ENCODE measurements at places on chromosomes 2 and 18. TPM values are rescaled to one million over a fixed set of nuclear protein-coding genes. Genes with fewer than 3 reads are reported as not detected.
A peak's percentile ranks its signal among the peaks of the same experiment; 100 is the strongest.

DNA sequence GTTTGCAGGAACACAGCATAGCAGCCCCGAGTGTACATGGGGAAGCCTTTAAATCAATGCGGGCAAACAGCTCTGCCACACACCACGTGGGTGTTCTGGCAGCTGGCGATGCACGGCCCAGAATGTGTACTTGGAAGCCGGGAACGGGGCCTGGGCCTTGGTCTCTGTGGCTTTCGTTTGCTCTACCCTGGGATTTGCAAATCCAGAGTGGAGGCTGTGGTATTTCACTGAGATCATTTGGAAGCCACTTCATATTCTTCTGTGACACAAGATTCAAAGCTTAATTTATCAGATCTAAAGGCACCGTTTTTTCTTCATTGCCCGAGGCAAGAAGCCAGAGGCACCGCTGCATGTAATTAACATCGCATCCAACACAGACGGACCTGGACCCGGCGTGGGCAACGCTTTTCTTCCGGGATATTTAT, 246.3 kb upstream of the MYT1L start:
- DNase-seq = no peak

DNA sequence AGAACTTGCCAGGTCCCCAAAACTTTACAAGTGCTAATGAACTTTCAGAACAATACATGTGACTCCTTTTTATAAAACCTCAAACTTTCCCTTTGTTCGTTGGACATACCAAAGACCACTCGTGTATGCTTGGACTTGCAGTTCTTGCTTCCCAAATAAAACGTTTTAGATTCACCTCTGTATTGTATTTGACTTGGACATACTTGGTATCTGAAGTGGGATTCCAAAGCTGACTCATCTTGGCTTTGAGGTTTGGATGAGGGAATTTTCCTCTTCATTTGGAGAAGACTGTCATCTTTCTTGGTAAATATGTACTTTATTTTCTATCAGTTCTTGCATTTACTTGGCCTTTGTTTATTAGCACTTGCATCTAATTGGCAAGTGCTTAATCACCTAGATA, 8.0 kb upstream of the CYB5A start:
- DNase-seq = no peak

The IL1R1 gene
- polyA plus RNA-seq = 29.6 TPM

DNA sequence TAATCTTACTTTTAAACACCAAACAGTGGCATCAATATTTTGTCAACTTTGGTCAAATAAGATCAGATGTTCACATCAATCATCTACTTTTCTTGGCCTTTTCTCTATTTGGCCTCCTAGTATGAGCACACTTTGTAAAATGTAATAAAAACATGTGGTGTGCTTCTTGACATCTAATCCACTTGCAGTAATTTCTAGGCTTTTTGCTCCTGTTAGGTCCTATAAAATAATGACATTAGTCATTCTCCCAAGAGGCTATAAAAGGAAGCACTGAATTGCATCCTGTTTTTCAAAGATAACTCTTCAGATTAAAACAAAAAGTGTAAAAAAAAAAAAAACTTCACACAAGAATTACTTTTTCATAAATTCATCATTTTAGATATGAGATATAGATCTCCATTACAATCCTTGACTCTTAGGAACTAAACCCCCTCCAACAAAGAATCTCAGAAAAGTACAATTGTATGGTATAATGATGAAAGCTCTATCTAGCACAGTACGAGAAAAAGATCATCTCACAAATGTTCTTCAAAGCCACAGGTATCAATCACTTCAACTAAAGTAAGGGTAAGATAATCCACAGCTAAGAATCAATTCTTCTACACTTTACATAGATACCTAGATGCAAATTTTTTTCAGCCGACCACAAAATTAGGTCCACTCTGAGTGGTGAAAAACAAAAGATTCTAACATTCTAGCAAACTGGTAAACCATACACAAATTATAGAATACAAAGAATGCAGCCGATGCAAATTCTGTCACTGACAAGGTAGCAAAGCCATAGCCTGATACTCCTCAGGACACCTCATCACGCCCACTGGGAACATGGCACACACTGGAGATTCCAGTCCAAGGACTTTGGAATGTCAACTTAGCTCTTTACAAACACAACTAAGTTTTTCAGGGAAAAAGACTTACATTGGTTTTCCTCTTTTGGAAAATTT, 2.7 kb downstream of the BCL2 start:
- DNase-seq = no peak

GRCh38 chr2:146467425-146467824, 1377.4 kb upstream of the ACVR2A start:
- no peak for DNase-seq

DNA sequence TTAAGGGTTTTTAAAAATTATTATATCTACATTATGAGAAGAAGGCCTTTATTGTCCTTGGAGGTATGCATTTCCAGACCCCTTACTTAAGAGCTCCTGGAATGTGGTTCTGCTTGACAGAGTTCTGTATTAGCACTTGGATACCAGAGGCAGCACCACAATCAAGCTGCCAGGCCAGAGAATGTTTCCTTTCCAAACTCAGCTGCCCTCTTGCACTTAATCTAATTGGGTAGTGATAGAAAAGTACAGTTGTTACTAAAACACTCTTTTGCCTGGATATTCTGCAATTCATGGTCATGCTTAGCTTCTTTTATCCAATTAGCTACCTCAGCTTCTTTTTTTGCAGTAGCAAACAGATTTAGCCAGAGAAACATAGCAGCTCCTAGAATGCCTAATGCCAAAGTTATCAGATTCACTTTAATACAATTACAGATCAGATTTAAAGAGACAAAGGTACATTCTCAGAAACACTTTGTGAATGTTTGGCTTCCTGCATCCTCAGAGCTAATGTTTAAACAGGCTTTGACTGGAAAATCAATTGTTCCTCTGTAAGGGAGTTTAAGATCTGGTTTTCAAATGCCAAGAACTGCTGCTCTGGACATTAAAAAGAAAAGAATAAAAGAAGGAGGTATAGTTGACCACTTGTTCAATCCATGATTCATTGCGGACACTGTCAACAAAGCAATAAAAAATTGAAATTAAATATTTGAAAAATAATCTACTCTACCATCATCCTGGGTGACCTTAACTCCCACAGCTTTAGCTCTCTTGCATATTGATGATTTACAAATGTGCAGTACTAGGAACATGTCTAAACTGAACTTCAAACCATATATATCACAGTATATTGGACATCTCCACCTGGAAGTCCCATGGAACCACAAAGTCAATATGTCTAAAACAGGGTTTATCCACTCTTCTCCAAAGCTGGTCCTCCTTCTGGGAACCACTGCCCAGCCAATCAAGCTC, 12.8 kb downstream of the NOSTRIN start:
- no peak for DNase-seq

GRCh38 chr2:112941753-112942653, 31.0 kb downstream of the IL37 start:
- DNase-seq = peak; percentile 59

- DNase-seq = no peak
Observed at GRCh38 chr18:69647702-69648101, 247.0 kb downstream of the DOK6 start.

DNA sequence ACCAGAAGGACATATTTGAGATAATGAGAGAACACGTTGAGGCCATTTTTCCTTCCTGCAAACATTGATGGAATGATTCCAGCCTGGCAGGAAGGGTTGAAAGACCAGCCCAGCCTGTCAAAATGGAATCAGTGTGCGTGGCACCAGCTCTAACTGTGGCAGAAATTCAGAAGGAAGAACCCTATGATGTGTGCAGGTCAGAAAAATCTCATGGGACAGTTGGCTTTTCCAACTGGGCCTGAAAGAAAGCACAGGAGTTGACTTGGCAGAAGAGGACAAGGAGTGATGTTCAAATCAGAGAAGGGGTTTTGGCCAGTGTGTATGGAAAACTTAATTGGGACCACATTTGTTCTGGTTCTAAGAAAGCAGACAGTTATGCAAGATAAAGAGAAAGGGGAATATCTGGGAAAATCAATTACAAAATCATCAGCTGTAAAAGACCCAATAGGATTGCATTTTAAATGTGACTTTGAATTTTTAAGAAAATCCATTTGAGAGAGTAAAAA, 192.8 kb upstream of the PID1 start:
- no peak for DNase-seq

DNA sequence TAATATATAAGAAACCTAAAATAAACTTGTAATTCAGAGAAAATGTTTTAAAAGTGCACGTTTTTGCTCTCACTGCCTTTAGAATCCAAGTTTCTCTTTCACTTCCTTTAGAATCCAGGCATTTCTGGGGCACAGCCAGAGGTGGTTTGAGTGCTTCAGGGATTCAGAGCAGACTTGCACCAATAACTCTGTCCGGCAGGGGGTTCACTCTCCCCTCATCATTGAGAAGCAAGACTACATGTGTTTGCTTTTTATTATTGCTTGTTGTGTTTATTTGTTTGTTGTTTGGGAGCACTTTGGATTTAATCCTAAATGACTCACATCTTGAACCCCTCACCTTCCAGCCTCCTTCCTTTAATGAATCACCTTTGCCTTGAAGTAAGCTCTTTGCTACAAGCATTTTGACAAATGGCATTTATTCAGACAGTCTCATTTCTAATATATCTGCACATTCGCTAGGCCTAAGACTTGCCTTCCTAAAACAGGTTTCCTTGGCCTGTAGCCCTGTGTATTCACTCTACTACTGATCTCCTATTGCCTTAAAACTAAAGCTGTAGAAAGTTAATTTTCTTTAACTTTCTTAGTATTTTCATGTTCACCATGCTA, 233.5 kb upstream of the ATP5MC3 start:
- DNase-seq = peak; percentile 20

DNA sequence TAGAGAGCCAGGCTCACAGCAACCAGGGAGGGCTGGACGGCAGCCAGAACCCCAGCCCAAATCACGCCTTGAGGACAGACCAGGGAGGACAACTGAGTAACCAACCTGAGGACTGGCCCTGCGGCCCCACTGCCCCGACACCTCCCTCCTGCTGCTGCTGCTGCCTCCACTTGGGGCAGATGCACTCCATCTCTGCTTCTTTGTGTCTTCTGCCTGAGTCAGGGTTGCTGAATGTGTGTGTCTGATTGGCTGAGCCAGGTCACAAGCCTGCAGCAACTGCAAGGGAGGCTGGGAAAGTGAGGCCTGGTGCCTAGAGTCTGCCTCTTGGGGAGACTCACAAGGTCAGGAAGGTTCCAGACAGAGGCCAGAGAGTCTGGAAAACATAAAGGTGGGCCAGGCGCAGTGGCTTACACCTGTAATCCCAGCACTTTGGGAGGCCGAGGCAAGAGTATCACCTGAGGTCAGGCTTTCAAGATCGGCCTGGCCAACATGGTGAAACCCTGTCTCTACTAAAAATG, 83.4 kb downstream of the ZFP36L2 start:
- no peak for DNase-seq

DNA sequence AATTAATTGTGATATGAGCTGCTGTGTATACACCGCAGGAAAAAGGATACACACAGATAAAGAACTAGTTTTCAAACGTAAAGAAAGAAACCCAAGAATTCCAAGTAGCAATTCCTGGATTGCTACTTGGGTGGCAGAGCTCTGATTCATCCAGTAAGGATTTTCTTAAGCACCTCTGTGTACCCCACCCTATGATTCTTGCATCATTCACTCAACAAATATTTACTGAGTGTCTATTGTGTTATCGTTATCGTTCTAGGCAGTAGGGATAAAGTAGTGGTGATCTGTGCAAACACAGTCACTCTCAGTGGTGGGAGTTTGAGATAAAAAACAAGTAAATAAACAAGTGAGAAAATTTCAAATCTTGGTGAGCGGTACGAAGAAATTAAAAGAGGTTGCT, 4.9 kb upstream of the TMEM200C start:
- no peak for DNase-seq

All from right renal cortex interstitium (tissue), 3 donors.